COLO829 (cell line): ENCODE measurements at places on chromosomes 2 and 18.

DNA sequence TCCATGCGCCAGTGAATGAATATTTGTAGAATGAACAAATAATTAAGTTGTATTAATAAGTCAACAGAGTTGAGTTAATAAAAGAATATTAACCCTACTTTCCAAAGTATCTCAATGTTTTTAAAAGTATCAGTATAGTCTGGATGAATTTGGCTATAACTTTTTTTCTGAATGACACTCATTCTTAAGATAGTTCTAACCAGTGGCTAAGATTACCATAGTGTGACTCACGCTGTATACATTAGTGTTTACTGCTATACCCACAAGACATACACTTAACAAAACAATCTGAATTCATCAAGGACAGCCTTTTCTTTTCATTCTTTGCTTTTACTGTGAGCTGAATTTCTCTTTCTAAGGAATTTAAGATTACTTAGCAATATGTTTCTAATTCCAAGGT, 77.0 kb upstream of the PDE1A start:
- no peak for DNase-seq

GRCh38 chr2:221641181-221641871, 69.2 kb upstream of the EPHA4 start:
- DNase-seq, result no peak

- no peak for DNase-seq
These were observed 308.5 kb downstream of the GBX2 start for GRCh38 chr2:235859651-235860050.

GRCh38 chr2:105373895-105374401, 24.9 kb downstream of the FHL2 start:
- no peak for DNase-seq

DNA sequence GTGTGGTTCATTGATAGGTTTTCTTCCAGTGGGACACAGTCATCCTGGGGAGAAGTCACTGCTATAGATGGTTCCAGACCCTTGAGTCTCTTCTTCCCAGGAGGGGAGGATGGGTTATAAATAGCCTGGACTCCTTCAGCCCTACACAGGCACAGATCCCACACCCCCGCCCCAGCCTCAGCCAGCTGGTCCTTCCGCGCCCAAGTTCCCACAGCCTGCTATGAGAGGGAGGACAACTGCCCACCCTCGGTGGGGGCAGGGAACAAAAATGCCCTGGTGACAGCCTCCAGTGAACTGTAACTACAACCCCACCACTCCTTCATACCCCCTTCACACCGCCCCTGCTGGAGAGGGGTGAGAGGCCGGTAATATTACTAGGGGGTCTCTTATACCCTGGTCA, 3.2 kb downstream of the ZBTB7C start:
- DNase-seq, result no peak

- DNase-seq, result no peak
These were observed 14.2 kb downstream of the CDK15 start for GRCh38 chr2:201820383-201821007.

- no peak for DNase-seq
These were observed 76.5 kb upstream of the HAAO start for GRCh38 chr2:42868874-42869273.

DNA sequence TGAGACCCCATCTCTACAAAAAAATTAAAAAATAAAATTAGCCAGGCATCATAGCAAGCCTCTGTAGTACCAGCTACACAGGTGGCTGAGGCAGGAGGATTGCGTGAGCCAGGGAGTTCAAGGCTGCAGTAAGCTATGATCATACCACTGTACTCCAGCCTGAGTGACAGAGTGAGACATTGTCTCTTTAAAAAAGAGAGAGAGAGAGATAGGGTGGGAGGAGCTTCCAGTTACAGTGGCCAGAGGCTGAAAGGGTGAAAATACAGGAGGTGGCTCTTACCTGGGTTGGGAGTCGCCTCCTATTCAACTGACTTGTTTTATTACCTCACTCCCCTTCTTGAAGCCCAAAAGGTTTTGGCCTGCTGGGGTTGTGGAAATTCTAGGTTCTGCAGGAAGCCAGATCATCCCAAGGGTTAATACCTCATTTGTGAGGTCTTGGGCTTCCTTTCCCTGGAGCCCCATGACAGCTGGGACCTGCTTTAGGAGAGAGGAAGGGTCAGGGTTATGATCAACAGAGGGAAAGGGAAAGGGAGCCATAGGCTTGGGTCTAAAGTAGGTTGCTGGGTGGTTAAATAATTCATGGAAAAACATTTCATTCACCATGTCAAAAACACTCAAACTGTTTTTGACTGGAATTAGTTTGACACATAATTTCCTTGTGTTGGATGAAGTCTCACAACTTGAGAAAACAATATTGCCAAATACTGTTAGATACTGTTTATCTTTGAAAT, 17.4 kb downstream of the DYNC2LI1 start:
- no peak for DNase-seq

DNA sequence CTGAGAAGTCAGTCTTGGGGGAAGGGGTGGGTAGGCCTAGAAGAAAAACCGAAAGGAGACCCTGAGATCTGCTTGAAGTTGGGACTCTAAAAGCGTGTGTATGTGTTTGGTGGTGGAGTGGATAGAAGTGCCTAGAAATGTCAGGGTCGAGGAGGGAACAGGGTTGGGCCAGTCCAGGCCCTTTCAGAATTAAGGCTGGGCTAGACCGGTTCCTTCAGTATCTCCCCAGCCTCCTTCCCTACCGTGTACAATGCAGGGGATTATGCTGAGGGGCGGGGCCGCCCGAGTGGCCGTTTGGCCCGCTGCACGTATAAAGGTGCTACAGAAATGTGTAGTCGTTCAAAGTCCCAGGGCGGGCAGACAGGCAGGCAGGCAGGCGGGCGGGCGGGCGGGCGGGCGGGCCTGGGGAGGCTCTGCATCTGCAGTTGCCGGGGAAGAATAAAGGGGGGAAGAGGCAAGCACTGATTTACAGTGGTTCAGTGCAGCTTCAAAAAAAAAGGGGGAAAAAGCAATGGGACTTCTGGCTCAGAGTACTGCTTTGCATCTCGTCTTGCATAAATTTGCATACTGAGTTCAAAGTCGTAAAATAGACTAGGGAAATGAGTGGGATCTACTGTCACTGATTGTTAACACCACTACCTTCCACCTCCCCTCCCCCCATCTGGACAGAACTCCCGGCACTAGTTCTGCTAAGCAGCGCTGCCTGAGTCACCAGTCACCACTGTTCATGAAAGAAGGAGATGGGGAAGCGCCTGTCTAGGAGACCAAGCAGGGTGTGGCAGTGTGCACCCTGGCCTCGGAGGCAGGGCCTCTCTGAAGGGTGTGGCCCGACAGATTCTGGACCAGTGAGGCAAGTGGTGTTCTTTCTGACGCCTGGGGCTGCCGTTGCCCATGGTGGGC, 3.6 kb downstream of the IGFBP2 start:
- no peak for DNase-seq

DNA sequence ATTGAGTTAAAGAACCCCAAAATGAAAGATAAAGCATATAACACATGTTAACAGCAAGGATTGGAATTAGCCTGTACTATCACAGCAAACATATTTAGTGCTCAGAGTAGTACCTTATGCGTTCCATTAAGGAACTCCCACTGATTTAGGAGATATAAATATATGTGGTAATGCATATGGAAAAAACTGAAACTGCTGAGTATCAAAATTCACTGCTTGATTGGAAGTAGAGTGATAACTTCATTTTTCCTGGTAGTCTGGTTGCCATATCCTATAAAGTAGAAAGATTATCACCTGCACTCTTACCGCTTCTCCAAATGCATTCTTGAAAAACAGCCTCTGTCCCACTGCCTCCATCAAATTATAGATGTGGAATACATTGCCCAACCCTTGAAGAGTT, 95.1 kb upstream of the FOSL2 start:
- no peak for DNase-seq

GRCh38 chr2:192195548-192196418, 1.1 kb upstream of the TMEFF2 start:
- peak; percentile 26 for DNase-seq

GRCh38 chr2:161046876-161047275, 113.4 kb upstream of the TANK start:
- no peak for DNase-seq

- DNase-seq, result no peak
These were observed 56.7 kb downstream of the MAPK4 start for GRCh38 chr18:50616484-50617048.

- DNase-seq, result peak; percentile 37
These were observed 145.0 kb downstream of the CLIP4 start for GRCh38 chr2:29260142-29260772.

DNA sequence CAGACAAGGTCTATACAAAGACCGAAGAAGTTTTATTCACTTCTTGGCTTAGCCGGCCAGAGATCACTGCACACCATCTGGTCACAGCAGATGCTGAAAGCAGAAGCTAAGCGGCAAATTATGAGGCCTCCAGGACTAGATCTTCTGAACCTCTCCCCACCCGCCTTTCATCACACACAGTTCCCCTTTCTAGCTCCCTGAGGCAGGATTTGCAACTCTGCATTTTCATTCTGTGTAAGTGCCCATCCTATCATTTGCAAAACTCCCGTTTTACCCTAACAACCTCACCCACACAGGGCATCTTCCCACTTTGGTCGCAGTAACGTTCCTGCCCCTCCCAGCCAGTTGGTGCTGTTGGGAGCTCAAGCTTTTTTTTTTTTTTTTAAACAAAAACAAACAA, 3.1 kb upstream of the MOB1A start:
- DNase-seq, result no peak

- DNase-seq, result no peak
These were observed 121.0 kb upstream of the TWIST2 start for GRCh38 chr2:238726670-238727584.

GRCh38 chr18:13019301-13019700, 28.1 kb downstream of the CEP192 start:
- DNase-seq, result no peak

DNA sequence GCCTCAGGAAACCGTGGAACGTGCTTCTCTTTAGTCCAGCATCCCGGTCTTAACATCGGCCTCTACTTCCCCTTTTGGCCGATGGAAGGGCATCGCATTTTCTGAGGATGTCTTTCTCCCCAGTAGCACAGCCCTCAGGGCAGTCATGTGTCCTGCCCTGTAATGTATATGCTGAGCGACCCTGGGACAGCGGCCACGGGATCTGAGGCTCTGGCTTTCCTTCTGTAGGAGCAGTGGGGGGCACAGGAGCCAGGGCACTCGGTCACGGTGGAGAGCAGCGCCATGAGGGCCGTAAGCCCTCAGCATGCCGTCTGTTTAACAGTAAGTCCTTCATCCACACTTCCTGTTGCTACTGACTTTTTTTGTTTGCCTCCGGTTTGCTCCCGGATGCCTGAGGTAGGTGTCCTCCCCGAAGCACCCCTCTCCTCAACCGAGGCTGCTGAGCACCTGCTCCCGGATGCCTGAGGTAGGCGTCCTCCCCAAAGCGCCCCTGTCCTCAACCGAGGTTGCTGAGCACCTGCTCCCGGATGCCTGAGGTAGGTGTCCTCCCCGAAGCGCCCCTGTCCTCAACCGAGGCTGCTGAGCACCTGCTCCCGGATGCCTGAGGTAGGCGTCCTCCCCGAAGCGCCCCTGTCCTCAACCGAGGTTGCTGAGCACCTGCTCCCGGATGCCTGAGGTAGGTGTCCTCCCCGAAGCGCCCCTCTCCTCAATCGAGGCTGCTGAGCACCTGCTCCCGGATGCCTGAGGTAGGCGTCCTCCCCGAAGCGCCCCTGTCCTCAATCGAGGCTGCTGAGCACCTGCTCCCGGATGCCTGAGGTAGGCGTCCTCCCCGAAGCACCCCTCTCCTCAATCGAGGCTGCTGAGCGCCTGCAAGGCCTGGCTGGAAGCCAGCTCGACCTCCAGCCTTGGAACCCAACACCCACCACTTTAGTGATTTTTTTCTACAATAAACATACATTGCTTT, 169.3 kb downstream of the HDAC4 start:
- DNase-seq, result no peak

DNA sequence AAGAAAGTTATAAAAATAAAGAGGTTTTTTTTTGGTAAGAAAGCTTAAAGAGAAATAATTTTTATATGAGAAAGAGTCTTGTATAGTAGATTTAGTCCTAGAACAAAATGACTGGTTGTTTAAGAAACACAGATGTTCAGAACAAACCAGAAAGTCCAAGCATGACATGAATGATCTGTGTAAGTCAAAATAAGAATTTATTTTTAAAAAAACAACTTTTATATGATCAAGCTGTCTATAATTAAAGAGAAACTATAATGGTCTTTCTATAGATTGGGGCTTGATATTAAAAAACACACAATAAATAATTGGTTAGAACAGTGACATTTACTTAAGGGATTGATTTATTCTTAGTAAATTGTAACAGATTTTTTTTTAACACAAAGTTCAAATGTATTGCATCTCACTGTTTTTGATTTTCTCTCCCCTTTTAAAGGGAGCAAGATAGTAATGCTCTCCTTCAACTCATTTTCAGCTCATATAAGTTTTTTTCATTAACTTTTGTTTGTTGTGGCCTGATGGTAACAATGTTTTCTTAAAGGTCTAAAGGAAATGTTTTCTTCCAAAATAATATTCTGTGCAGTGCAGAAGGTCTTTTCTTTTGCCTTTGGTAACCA, 1256.8 kb downstream of the LRP1B start:
- no peak for DNase-seq

DNA sequence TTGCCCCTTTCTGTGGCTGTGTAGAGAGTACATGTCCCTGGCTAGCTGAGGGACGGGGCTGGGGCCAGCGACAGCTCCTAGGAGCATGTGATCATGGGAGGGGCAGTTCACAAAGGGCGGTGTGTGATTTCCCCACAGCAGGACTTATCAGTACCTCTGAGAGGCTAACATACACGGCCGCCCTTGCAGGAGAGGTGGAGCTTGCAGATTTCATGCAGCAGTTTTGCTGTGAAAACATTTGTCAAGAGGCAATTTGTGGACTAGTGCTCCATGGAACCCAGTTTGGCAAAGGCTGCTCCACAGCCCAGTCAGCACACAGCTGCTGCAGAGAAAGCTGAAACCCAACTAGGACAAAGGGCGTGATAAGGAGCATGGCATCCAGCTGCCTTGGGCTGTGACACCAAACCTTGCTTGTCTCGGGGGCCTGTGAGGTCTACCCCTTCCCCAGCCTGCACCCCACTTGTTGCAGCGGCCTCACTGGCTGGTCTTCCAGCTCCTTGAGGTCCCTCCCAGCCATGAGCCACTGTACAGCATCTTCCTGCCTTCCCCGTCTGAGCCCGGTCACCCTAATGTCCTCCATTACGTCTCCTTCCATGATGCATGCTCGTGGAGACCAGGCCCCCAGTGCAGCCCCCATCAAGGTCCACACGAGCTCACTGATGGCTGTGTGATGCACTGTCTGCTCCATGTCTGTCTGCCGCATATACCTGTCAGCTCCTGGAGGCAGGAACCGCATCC, 121.4 kb upstream of the HDAC4 start:
- no peak for DNase-seq

DNA sequence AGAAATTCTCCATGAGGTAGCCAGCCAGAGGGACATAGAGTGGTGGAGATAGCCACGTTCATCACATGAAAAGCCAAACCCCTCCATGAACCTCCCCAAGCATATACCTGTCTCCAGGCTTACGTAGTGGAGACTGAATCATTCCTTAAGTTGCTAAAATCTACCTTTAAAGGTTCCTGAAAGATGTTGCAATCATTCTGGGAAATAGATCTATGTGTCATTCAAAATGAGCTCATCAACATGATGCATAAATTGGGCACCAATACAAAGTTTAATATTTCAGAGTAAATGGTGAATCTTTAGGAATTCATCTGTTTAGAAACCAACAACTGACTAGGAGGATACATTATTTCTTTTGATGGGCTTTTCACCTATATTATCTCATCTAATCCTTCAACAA, 362.6 kb upstream of the ID2 start:
- no peak for DNase-seq
